ENCODE measurements at places on chromosomes 5 and 9.

GRCh38 chr5:109708813-109709212 lies 19.1 kb downstream of the MAN2A1 start:
- DNase-seq = no peak

GRCh38 chr9:127921557-127922120 lies 4.8 kb upstream of the ST6GALNAC4 start:
- DNase-seq = peak; percentile 74

DNA sequence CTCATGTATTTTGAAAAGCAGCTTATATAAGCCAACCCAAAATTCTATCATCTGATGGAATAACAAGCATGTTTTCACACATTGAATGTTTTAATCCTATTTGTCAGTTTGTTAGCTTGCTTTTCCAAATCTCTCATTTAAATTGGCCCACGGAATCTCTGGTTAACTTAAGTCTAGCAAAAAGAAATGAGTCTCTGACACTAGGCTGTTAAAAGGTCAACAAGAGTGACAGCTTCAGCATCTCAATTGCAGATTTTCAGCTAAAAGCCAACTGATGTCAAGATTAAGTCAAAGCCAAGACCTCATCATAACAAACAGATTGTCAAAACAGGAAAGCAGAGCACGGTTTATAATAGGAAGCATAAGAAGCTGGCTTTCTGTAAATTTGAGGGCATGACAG lies 49.4 kb upstream of the CDH9 start:
- DNase-seq = no peak

- no peak for DNase-seq
These were observed 108.4 kb downstream of the PSD2 start for GRCh38 chr5:139903795-139904565.

- no peak for DNase-seq
These were observed 1.2 kb downstream of the TTC33 start for GRCh38 chr5:40754381-40755092.

DNA sequence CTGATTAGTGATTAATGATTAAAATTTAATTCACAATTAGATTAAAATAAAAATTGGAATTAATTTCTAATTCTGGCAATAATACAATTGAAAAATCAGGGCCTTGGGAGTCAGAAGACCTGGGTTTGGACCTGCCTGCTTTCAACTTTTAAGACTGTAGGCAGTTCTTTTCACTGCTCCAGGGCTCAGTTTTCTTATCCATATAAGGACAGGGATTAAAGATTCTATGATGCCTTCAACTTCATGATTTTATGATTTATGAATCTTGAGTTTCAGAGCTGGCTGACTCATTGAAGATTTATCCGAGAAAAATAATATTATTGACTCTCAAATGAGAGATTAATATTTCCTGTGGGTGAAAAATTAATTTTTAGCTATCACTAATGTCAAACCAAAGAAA lies 208.6 kb upstream of the ANKH start:
- DNase-seq = no peak

- no peak for DNase-seq
These were observed 478.9 kb downstream of the SPATA31D1 start for GRCh38 chr9:82467436-82467835.

DNA sequence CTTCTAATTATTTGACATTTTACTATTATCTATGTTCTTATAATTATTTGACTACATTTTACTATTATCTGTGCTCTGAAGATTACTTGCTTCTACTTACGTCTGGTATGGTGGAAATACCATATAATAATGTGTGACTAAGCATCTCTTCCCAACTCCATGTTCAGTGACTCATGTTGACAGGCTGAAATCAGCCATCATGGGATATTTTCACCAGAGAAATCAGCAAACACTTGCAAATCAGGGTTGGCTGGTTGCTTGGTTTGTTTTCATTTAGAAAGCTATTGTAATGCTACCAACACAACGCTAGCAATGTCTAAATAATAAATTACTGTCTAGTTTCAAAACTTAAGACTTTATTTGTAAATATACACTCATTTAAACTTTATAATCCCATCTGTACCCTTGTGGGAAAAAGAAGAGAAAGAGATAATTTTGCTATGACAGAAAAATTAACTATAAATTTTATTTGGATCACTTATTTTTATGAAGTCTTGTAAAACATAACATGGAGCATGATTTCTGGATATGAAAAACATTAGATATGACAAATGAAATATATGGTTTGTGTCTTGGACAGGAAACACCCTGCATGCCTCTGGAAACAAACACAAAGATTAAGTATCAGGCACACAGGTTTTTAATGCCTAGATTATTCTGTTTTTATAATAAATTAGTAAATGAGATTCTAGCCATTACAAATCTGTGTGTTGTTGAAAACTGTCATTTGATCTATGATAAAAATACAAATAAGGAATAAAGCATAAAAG lies 337.6 kb downstream of the BNC2 start:
- DNase-seq = no peak

GRCh38 chr5:135138116-135138850 lies 104.3 kb upstream of the PITX1 start:
- peak; percentile 45 for DNase-seq

- no peak for DNase-seq
These were observed 19.5 kb downstream of the MAN2A1 start for GRCh38 chr5:109709225-109709624.

GRCh38 chr9:61667559-61668121 lies 477.8 kb downstream of the SPATA31A7 start:
- DNase-seq = peak; percentile 8

DNA sequence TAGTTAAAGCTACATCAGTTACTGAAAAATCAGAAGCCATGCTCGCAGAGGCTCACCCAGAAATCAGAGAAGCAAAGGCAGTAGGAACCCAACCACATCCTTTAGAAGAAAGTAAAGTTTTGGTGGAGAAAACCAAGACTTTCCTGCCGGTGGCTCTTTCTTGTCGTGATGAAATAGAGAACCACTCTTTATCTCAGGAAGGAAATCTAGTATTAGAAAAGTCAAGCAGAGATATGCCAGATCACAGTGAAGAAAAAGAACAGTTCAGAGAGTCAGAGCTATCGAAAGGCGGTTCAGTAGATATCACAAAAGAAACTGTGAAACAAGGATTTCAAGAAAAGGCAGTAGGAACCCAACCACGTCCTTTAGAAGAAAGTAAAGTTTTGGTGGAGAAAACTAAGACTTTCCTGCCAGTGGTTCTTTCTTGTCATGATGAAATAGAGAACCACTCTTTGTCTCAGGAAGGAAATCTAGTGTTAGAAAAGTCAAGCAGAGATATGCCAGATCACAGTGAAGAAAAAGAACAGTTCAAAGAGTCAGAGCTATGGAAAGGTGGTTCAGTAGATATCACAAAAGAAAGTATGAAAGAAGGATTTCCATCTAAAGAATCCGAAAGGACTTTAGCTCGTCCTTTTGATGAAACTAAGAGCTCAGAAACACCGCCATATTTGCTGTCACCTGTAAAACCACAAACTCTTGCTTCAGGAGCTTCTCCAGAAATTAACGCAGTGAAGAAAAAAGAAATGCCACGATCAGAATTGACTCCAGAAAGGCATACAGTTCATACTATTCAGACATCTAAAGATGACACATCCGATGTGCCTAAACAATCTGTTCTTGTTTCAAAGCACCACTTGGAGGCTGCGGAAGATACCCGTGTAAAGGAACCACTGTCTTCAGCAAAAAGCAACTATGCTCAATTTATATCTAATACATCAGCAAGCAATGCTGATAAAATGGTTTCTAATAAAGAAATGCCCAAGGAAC lies 47.2 kb downstream of the CMYA5 start:
- no peak for DNase-seq

DNA sequence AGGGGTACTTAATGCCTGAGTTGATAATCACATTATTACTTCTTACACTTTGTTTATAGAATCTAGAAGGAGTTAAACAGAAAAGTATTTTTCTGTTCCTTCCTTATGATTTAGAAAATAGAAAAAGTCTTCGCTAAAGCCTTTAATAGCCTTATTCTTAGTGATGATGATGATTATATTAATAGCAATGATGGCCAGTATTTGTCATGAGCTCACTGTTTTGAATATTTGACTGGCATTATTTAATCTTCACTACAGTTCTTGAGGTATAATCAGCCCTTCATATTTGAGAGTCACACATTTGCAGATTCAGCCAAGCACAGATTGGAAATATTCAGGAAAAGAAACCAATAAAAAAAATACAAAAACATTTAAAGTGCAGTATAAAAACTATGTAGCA lies 23.3 kb downstream of the NIPBL start:
- no peak for DNase-seq

DNA sequence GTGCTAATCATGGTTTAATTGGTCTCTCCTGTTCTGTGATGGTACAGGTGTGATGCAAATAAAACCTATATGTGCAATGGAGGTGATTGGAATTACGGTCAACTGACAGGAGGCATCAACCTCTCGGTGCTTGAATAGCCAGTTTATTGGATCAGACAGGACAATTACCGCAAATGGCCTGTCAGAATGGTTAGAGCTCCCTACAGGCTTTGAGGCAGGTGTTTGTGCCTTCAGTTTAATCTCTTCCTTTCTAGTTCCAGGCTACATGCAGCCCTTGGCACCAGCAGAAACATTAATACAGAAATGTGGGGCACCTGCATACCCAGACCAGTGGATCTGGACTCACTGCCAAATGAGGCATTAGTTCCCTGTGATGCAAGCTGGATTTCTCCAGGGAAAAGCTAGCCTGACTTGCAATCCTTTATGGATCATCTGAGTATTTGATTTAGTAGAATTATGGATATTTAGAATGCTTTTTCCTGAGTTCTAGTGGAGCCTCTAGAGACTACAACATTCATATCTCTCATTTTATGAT lies 128.6 kb downstream of the MAT2B start:
- no peak for DNase-seq

- peak; percentile 56 for DNase-seq
These were observed 2.1 kb upstream of the TTLL11 start for GRCh38 chr9:122095010-122095767.

GRCh38 chr9:82490019-82490499 lies 501.5 kb downstream of the SPATA31D1 start:
- no peak for DNase-seq

GRCh38 chr9:135077497-135078200 lies 9.8 kb upstream of the OLFM1 start:
- no peak for DNase-seq

GRCh38 chr5:91384671-91385430 lies 1.7 kb upstream of the ARRDC3 start:
- peak; percentile 71 for DNase-seq

DNA sequence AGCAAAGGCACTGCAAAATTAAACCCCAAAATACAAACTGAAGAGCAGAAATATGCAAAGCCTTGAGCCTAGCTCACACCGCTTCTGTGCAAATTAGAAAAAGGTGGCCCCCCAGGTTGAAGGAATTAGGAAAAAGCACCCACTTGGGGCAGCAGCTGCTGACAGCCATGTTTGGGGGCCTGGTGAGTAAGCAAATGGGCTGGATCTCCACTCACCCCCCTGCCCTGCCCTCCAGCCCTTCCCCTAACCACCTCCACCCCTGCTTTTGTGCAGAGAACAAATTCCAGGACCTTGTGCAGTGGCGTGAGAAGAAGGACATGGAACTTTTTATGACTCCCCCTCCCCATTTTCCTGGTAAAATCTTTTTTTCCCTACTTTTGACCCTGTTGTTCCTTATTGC lies 92.0 kb upstream of the DNAH5 start:
- DNase-seq = no peak

GRCh38 chr9:16987026-16987425 lies 116.6 kb upstream of the BNC2 start:
- DNase-seq = no peak

DNA sequence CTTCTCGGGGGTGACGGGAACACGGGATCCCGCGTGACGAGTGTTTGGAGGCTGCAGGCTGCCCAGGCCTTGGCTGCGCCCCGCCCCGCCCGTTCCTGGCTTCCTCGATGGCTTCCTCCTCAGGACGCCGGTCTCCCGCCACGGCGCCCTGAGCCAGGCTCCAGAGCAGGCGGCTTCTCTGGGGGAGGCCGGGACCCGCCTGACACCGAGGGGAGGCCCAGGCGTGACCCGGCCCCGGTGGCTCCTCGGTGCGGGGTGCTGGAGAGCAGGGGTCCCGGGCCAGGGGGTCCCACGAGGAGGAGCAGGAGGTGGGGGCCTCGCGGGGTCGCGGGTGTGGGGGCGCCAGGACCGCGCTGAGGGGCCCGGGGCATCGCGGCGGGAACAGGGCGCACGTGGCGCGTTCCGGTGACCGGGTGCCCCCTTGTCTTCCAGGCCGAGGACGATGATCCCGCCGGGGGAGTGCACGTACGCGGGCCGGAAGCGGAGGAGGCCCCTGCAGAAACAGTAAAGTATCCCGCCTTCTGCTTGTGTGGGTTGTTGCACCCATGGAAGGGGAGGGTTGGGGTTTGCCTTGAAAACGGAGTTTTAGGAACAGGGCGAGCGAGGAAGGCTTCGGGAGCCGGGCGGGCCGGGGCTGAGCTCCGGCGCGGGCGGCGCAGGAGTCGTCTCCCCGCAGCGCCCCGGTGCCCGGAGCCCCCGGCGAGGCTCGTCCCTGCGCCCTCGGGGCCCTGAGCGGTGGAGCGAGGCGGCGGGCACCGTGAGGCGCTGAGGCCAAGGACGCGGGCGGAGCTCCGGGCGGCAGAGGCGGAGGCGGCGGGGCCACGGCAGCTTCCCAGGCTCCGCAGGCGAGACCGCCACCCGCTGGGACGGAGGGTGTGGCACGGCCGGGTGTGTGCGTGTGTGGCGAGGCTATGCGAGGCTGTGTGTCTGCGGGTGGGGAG lies 22.2 kb downstream of the AHRR start:
- peak; percentile 48 for DNase-seq

- DNase-seq = no peak
These were observed 14.6 kb upstream of the SETX start for GRCh38 chr9:132369421-132369820.

DNA sequence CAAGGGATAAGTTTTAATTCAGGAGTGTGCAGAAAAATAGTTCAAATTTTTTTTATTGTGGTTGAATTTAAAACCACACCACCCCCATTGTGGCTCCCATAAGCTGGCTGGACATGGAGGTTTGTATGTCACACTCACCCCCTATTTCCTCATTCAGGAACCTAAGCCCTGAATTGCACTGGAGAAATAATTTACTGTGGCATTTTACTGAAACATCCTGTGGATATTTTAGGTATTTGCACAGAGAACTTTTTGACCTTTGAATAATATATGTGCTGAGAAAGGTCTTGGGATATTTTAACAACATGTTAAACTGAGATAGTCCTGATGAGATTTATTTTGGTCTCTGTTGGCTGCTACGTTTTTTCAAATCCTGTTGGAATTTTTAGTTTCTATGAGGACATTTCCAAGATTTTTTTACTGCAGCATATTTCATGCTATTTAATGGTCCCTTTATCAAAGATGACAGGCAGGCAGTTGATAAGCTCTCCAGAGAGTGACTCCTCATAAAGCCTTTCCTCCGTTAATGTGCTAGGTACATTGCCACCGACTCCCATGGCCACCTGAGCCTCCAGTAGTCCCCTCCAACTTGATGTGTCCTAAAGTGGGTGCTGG lies 51.2 kb upstream of the PALM2AKAP2 start:
- DNase-seq = no peak

GRCh38 chr9:88820055-88820454 lies 171.2 kb upstream of the S1PR3 start:
- DNase-seq = no peak

All from mucosa of gallbladder (tissue), 1 donor.